Stimulated activated memory B cell treated with anti-CD40 and anti-IgM and Interleukin-4, amounts not matched to agents 10 μg/mL and 1 μg/mL and 100 μg/mL, for 72 hours (primary cell): ENCODE measurements at places on chromosomes 12 and 14.

DNA sequence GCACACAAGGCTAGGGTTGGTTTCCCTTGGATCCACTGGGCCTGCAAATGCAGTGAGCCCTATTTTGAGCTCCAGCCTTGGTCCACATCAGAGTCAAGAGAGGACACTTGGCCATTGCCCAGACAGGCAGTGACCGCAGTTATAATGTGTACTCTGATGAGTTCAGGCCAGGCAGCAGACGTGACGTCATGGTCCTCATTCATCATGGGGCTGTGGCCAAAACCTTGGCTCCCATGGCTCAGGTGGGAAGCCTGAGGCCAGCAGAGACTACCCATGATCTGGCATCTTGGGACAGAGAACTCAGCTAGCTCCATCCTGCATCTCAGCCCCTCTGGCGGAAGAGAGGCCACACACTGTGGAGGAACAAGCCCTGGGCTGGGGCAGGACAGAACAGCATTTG lies 16.4 kb downstream of the TMEM63C start:
- no peak for ATAC-seq

GRCh38 chr14:55851301-55851700 lies 266.9 kb upstream of the PELI2 start:
- ATAC-seq = no peak

- no peak for ATAC-seq
Observed at GRCh38 chr12:49979016-49979586, 6.4 kb downstream of the AQP6 start.

GRCh38 chr12:25699454-25699853 lies 146.4 kb upstream of the LMNTD1 start:
- ATAC-seq = no peak

DNA sequence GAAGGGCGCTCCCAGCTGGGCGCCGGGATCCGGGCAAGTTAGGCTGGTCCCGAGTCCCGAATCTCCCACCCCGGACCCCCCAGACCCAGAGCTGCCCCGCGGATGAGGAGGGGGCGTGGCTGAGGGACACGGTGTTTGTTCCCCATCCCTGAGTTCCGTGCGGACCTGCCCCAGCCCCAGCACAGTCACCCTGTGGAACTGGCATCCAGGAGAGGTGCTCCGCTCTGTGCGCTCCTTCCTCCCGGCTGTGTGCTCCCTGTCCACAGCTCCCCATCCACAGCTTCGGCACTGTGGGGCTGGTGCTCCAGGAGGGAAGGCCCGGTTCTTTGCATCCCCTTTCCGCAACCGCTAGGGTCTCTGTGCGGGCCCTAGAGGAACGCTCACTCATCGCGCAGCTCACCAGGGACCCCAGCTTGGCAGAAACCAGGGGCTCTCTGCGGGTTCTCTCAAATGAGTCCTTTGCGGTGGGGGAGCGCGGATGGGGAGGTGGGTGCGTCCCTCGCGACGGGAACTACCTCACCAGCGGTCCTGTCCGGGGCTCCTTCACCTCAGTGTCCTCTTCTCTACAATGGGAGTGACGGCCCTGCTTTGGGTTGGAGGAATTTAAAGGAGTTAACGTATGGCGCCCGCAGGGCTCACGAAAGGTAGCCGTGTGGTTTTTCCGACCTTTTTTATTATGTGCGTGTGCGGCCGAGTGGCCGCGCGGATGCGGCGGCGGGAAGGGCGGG lies 845 bp downstream of the TMEM132C start:
- no peak for ATAC-seq

DNA sequence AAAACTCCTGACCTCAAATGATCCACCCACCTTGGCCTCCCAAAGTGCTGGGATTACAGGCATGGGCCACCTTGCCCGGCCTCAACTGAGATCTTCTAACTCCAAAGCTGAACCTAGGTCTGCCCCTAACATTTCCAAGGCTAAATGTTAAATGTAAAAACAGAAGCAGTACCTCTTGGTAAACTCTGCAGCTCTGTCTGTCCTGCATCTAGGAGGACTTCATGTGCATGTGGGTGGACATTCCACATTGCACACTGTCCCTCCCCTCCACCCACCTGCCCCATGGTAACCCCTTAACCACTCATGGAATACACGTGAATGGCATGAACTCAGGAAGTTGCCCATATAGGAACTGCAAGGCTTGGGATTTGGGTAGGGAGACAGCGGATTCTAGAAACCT lies 33.1 kb downstream of the SNX6 start:
- no peak for ATAC-seq

- no peak for ATAC-seq
Observed at GRCh38 chr12:49869816-49870500, 27.1 kb upstream of the BCDIN3D start.

DNA sequence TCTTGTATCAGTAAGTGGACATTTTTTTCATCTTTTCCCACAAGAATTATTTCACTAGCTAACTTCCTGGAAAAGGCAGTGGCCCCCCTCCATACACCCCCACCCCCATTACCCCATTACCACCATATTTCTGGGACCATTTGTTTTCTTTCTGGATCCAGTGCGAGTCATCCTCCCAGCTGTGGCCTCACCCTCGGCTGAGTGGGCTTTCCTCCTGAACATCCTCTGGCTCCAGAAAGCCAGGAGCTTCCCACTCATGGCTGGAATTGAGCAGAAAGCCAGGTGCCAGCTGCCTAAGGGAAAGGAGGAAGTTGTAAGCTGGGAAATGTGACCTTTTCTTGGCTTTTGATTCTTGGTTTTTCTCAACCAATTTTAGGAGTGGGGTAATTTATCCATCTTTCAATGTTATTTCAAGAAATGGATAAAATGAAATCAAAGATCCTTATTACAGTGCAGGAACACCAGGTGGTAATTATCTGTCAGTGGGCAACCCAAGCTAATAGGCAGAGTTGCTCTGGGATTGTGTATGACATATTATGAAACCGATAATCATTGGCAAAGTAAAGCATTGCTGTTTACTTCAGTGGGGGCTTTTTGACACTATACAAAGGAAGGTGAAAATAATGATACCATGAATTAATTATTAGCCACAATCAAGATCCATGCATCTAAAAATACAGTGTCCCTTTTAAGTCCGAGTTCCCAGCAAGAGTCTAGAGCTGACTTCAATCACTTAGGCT lies 124.6 kb downstream of the KICS2 start:
- no peak for ATAC-seq

GRCh38 chr12:122681814-122682213 lies 21.3 kb downstream of the HCAR2 start:
- no peak for ATAC-seq

GRCh38 chr12:121400332-121401139 lies 618 bp downstream of the RNF34 start:
- peak; percentile 67 for ATAC-seq

- ATAC-seq = no peak
Observed at GRCh38 chr14:72256055-72256454, 323.8 kb downstream of the RGS6 start.

DNA sequence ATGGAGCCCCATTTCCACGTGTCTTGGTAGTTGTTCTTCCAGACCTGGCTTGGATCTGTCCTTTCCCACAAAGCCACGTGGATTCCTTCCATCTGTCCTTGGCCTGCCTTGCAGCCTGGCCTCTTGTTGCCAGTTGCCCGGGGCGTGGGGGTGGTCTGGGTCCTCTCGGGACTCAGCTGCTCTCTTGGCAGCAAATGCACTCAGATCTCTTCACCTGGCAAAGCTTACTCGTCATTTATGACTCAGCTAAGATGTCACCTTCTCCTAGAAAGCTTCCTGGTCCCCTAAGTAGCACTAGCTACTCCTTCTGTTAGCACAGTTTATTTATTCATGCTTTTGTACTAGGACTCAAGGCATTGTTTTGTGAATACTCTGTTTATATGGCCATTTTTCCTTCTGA lies 13.6 kb downstream of the PLEKHG3 start:
- no peak for ATAC-seq

- ATAC-seq = no peak
Observed at GRCh38 chr12:64713376-64713775, 45.8 kb downstream of the GNS start.

GRCh38 chr14:100047600-100047999 lies 17.6 kb upstream of the EVL start:
- ATAC-seq = no peak

DNA sequence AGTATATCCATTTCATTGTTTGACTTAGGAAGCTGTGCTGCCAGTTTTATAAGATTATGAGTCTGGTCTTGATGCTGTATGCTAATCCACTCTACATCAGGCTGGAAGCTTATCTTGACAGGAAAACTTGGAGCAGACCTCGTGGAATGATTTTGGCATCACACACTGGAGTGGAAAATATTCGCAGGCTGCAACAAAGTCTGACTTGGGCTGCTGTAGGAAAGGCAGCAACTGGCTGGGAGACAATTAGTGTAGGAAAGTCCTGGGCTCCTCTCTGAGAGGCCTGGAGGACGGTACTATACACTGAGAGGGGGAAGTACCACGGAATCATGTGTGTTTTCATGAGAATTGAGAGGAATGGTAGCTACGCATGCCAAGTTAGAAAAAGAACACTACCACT lies 383.7 kb downstream of the ETNK1 start:
- no peak for ATAC-seq

GRCh38 chr12:77120156-77121085 lies 55.1 kb upstream of the E2F7 start:
- no peak for ATAC-seq

- ATAC-seq = no peak
Observed at GRCh38 chr12:57893431-57894353, 47.2 kb upstream of the CTDSP2 start.

GRCh38 chr14:105317546-105317945 lies 3.0 kb downstream of the PACS2 start:
- no peak for ATAC-seq

DNA sequence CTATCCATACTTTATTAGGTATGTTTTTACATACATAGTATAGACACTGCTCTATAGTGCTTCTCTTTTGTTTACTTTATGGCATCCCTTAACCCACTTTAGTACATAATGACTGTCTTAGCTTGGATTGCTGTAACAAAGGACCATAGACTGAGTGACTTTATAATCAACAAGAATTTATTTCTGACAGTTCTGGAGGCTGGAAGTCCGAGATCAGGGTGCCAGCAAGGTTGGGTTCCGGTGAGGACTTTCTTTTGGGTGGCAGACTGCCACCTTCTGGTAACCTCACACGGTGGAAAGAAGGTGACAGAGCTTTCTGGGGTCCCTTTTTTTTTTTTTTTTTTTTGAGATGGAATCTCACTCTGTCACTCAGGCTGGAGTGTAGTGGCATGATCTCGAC lies 48.6 kb upstream of the PPM1H start:
- ATAC-seq = no peak

DNA sequence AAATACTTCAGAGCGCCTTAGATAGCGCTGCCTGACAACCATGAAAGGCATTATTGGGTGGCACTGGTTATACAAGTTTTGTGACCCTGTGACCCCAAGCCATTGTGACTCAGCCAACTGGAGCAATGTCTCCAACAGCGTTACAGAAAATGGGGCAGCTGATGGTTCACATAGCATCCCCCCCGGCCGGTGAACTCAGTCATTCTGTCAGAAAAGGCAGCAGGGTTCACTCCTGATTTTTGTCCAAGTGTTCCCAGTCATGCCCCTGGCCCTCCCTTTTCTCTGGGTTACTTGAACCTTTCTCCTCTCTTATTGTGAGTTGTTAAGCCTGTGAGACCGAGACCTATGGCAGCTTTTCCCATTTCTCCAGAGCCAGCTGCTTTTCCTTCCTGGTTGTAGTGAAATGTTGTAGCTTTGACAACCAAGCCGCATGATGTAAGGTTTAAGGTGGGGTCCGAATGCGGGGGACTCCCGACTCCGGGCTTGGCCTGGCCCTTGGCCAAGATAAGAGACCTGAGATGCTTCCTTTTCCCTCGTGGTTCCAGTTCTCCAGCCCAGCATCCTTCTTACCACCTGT lies 22.0 kb downstream of the CD9 start:
- ATAC-seq = no peak

DNA sequence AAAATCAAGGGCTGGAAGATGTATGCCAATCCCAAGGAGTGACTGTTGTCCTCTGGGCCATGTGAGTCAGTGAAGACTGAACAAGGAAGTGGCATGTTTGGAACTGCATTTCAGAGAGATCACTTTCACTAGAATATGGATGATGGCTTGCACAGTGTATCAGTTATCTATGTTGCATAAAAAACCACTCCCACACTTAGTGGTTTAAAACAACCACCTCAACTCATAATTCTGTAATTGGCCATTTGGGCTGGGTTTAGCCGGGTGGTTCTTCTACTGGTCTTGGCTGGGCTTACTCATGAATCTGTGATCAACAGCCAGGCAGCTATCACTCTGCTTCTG lies 15.4 kb downstream of the BDKRB1 start:
- ATAC-seq = no peak

DNA sequence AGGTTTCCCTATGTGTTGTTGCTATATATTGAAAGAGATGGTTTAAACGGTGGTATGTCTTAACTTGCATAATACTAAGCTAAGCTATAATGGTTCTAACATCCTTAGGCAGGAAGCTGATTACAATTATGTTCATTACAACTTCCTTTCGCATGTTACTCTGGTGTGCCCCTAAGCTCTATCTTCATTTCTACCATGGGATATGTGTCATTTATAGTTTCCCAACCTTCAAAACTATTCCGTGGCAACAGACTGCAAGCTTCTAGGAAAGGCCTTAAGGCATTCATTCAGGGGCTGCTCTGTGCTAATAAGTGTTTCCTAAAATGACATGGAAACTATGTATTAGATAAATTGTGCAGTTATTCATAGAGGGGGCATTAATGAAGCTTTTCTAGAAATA lies 294.6 kb downstream of the GXYLT1 start:
- ATAC-seq = no peak

DNA sequence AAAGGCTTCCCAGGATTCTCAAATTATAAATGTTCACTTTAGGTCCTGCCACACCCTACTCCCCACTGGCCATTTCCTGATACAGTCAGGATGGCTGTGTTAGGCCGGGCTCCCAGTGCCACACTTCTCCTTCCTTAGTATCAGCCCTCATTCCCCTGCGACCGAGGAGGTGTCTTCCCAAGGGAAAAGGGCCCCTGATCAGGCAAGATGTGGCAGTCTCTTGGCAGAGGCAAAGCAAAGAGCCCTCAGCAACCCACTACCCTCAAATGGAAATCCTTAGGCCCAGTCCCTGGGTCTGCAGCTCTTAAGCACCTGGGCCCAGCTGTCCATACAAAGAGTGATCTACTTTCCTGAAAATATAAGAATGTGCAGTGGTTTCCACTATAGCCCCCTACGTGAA lies 96.5 kb upstream of the VASH1 start:
- no peak for ATAC-seq

DNA sequence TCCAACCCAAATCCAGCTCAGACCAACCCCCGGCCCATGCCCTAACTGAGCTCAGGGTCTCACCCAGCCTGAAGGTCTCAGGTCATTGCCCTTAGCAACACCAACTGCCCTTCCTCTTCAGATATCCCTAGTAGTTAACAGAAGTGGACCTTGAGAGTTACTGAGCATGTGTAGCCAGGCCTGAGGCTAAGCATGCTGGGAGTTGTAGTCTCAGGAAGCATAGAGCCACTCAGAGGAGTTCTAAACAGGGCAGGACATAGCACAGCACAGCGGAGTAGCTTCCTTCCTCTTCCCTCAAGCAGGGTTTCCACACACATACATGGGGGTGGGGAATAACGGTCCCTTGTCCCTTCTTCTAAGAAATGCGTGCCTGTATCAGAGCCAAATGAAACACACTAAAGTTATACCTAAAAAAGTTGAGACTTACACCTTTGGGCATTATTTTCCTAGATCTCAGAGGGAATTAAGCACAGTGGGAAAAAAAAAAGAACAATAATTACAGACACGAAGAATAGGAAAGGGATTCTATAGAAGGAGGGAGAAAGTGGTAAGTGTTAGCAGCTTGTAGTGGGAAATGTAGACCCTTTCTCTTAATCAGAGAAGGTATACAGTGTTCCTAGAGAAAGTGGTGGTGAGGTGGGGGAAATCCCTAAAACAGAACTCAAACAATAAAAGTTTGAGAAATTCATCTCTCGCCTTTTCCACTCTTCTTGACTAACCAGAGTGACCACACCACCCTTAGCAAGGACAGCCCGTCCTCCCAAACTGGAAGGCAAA lies 4.4 kb downstream of the KMT2D start:
- ATAC-seq = peak; percentile 76
